ENCODE measurements at places on chromosomes 7 and 10.

- no peak for DNase-seq
These were observed 13.5 kb upstream of the ADRB1 start for GRCh38 chr10:114030140-114030539.

DNA sequence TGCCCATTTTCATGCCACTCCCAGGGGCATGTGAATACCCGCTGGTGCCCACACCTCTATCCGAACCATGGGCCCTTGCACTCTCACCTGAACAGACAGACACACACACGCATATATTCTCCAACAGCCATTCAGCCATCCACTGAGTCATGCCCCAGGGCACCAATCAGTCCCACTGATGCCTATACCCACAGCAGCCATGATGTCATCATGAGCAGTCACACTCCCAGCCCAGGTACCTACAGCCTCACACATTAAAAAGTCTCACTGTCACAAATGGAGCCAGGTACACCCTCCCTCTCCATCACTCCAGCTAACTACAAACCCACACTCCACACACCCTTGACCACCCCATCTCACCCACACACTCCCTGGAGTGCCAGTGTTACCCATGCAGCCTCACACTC lies 12.2 kb downstream of the VSIR start:
- no peak for DNase-seq

DNA sequence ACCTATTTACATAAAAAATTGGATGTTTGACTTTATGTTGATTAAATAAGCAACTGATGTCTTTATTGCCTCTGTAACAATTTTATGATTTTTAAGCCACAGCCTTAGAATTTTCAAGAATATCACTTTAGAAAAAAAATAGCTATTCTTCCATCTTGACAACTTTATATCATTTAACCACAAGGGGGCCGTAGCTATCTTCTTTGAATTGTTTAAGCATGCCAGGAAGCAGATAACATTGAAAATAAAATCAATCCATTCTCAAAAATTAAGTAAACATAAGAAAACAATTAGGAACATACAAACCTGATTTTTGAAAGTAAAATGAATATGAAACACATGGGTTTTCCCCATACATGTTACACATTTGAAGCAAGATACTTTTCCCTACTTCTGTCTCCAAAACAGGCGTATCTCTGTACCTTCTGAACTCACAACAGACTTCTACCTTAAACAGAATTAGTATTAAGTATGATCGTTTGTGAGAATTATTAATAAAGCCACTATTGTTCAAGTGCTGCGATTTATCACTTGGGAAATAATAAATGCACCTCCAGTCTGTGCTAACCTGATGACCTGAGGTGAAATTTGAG lies 209.0 kb downstream of the CACNA2D1 start:
- no peak for DNase-seq

- no peak for DNase-seq
These were observed 77.6 kb downstream of the GALNT11 start for GRCh38 chr7:152103066-152103465.

DNA sequence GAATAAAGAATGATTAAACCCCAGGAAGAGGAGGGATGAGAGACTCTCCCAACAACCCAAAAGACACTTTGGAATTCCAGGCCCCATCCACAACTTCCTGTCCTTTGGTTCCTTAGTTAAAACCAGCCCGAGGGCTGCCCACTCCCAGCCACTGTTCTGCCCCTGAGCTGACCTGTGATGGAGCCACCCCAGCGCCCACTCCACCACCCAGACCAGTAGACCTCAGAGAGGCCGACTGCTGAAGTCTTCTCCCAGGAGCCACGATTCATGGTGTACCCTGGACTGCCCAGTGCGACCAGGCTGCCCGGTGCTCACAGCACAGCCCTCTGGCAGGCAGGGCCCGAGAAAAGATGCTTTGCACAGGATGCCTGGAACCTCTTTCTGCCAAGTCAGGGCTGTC lies 6.7 kb downstream of the VSTM4 start:
- no peak for DNase-seq

GRCh38 chr10:60728056-60728455 lies 50.2 kb upstream of the CDK1 start:
- DNase-seq = no peak

- DNase-seq = no peak
These were observed 4.8 kb downstream of the PALS2 start for GRCh38 chr7:24578052-24578451.
